ENCODE measurements at places on chromosomes 6 and 20.

- DNase-seq, result no peak
These were observed 19.9 kb downstream of the DSP start for GRCh38 chr6:7561153-7561964.

DNA sequence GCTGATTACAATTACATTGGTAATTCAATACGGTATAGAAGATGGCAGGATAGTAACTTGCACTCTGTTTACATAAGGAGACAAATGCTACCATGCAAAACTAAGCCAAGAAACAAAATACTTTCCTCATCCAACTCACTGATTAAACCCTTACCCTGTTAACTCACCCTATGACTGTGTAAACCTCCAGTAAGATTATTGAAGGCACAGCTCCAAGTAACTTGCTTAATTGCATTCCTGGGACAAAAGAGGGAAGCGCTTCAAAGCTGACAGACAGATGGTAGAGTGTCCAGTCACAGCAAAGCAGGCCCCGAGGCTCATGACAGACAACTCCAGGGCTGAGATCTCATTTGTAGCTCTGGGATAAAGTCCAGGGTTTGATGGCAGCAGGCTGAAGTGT is 6.9 kb upstream of the KIF16B start:
- DNase-seq, result no peak

DNA sequence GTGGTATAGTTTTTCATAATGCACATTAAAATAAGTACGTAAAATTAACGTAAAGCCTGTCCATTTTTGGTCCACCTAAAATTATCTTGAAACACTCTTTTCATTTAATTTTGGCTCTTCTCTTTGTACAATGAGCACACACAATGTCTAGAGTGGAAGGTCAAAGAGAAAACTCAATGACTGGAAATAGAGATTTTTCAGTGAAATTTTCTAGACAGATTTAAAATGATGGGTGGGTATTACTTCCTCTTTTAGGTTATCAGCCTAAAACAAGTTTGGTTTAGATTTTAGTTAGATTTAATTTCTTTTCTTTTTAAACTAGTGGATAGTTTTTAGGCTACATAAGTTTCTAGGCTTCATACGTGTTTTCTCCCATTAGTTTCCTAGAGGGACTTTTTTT is 24.9 kb downstream of the DSE start:
- no peak for DNase-seq

- DNase-seq, result no peak
These were observed 138.9 kb downstream of the TMEM242 start for GRCh38 chr6:157184202-157185015.

DNA sequence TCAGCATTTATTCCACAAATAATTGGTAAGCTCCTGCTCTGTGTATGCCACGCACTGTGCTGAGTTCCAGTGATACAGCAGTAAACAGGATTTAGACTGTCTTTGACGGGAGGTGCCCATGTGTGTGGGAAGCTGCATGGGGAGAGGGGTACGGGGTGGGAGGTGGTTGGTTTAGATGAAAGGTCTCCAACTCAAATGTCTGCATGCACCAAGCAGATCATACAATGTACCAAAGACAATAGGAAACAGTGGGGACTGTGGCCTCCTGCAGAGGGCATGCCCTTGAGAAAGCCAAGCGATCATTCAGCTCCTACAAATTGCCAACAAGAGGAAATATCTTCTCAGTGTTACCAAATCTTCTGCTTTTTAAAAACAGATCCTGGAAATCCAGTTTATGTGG is 36.1 kb downstream of the SLC22A2 start:
- DNase-seq, result no peak

- no peak for DNase-seq
These were observed 28.3 kb downstream of the NFATC2 start for GRCh38 chr20:51514249-51514648.

- no peak for DNase-seq
These were observed 281.2 kb upstream of the JAG1 start for GRCh38 chr20:10954908-10955580.

DNA sequence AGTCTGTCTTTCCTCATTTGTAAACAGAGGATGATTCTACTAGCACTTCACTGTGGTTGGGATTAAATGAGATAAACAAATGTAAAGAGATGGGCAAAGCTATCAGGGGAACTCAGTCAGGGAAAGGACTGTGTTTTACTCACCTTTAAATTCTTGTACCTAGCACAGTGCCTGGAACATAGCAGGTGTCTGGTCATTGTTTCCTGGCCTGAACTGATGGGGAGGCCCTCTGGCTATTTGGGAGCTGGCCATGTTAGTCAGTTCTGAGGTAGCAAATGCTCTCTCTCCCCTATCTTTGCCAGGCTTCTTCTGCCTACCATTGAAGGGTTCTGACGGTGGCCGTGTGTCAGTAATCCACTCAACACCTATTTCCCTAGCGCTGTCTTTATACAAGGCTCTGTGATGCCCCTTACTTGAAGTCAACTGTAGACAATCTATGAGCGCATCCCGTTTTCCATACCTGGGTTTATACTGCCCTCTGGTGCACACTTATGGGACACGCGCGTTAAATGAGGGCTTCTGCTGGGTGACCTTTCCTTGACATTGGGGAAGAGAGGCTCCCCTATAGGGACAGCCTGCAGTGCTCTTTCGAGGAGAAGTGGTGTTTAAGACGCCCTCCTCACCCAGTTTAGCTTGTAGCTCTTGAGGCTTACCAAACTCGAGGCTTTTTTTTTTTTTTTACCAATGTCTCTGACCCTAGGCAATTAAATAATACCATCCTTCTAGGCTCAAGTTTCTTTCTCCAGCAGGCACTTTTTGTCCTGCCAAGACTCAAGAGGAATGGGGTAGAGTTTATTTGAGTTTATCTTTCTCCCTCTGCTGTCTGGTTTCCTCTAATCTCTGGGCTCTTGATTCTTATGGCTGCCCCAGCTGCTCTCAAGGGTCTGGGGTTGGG is 4.0 kb upstream of the SPATS1 start:
- no peak for DNase-seq

- no peak for DNase-seq
These were observed 8.4 kb upstream of the ADA start for GRCh38 chr20:44659931-44660330.

- no peak for DNase-seq
These were observed 677.5 kb downstream of the HDGFL1 start for GRCh38 chr6:23246896-23247295.

GRCh38 chr6:12403201-12403826 is 113.2 kb downstream of the EDN1 start:
- no peak for DNase-seq

GRCh38 chr6:97412511-97412910 is 129.5 kb upstream of the MMS22L start:
- no peak for DNase-seq

GRCh38 chr6:150016324-150017185 is 8.8 kb downstream of the RAET1L start:
- no peak for DNase-seq

- DNase-seq, result no peak
These were observed 19.6 kb downstream of the MYLIP start for GRCh38 chr6:16148498-16148897.

DNA sequence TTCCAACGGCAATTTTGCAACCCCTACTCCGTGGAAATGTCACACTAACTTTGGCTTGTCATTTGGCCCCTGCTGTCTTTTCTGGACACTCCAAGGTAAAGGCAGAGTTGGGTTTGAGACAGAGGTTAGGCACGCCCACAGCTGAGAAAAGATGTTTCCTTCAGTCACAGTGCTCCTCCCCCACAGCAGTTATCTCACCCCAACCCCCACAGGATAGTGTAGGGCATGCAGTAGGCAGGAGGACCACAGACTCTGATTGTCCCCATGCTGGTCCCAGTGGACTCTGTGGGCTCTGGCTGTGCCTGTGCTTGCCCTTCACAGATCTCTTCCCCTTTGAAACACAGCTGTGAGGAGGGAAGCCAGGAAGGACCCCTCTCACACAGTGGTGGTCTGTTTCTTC is 124.0 kb upstream of the CARMIL1 start:
- DNase-seq, result no peak

- no peak for DNase-seq
These were observed 397.3 kb upstream of the AGPAT4 start for GRCh38 chr6:161671117-161671516.

- no peak for DNase-seq
These were observed 26.8 kb upstream of the PREP start for GRCh38 chr6:105429676-105430075.

DNA sequence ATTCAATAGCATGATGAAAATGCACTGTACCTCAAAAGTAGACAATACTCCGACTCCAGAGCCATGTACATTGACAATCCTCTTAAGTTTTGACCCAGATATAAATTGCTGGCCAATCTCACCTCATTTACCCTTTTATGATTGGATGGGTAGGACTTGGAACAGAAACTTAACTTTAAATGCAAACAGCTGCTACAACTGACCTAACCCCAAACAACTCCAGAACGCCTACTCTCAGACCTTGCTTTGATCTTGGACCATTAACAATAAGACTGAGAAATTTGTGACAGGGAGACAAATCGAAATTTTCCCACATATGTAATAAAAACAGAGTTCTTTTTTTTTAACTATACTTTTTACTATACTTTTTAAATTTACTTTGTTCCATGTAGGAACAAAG is 200.5 kb upstream of the MCHR2 start:
- DNase-seq, result no peak

DNA sequence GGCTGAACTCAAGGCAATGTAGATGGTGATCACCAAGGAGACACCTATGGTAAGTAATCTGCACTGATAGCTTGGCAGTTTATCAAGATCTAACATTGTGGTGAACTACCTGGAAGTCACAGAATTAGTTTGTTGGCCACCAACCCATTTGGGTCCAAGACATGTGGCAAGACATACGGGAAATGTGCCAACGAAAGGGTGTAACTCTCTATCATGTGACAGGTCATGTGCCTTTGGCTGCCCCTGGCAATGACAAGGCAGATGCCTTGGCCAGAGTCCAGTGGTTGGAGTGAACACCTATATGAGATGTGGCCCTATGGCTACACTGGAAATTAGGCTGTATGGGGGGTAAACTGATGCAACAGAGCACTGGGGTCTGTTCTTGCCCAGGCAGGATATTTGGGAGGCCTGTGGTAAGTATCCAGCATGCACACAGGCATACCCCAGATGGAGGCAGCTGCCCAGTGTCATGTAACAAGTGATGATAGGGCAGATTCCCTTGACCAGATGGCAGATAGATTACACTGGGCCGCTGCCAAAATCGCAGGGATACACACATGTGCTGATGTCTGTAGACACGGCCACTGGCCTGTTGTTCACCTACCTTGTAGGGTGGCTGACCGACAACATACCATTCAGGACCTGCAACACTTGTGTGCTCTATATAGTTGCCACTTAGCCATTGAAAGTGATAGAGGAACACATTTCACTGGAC is 35.5 kb upstream of the HSF2 start:
- no peak for DNase-seq

DNA sequence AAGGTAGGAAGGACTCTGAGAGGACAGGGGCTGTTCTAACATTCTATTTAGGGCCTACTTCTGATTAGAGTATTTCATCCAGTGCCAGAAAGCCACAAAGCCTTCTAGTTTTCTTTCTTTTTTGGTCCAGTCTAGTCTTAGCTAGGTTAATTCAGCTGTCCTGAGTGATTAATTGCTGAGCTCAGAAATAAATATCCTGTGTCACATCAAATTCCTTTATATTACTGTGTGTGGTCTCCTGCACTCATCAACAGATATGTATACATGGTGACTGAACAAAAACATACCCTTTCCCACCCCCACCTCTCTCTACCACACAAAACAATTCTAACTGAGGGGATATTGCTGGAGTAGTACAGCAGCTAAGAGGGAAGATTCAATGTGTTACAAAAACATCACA is 601.5 kb upstream of the NRSN1 start:
- no peak for DNase-seq

GRCh38 chr6:137271245-137272183 is 52.3 kb upstream of the IFNGR1 start:
- no peak for DNase-seq

- DNase-seq, result no peak
These were observed 261.3 kb upstream of the MOCS1 start for GRCh38 chr6:40195428-40196134.

DNA sequence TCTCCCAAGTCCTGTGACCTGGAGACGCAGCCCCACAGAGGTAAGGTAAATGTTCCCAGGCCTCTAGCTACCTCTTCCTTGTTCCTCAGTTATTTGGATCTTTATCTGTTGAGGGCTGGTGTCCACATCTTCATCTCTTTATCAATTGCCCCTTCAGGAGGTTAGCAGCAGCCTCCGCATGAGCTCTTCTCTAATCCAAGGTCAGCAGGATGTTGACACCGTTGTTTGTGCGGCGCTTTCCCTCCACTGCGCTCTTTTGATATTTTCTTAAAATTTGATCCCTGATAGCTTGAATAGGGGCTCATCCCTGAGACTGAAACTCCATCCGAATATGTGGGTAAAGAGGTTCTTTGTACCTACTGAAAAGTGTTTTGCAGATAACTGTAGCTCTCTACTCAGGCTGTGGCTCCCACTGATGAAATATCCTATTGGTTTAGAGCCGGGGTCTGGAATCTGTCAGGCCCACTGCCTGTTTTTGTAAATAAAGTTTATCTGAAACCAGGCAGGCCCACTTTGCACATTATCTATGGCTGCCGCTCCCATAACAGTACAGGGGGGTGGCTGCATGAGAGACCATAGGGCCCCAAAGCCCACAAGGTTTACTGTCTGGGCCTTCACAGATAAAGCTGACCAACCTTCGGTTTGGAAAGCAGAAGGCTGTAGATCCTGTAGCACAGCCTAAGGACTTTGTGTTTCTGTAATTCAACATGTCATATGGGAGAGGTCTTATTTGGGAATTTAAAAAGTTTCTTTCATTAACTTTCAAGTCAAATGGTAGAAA is 362.6 kb downstream of the QKI start:
- DNase-seq, result no peak

DNA sequence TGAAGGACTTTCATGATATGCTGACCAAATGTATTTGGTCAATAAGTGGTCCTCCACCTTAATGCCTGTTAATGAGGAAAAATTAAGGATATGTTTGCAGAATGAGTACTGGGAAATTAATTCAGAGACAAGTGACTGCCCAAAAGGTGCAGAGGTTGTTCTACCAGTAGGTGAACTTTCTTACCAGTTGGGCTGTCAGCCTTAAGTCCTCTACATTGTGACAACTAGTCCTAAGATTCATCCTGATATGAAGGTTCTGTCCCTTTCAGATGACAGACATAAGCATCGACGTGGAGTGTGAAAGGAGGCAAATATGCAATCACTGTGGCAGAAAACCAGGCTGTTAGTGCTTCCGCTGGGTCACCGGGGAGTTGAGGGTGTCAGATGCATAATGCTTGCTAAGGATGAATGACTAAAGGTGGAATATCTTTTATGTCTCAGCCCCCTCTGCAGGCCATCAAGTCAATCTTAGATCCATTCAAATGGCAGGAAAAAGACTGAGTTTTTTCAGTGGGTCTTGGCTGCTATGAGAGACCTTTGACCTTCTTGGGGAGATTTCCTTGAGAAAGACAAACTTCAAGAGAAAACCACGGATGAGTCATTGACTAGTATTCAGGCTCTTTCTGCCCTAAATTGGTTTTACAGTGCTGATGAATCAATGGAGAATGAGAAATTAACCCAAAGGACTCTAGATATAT is 226.0 kb downstream of the TPBG start:
- DNase-seq, result no peak

- no peak for DNase-seq
These were observed 56.5 kb upstream of the PKIB start for GRCh38 chr6:122553697-122554096.

GRCh38 chr20:19789446-19789845 is 31.4 kb downstream of the RIN2 start:
- DNase-seq, result no peak
